ENCODE measurements at places on chromosomes 16 and 17.

DNA sequence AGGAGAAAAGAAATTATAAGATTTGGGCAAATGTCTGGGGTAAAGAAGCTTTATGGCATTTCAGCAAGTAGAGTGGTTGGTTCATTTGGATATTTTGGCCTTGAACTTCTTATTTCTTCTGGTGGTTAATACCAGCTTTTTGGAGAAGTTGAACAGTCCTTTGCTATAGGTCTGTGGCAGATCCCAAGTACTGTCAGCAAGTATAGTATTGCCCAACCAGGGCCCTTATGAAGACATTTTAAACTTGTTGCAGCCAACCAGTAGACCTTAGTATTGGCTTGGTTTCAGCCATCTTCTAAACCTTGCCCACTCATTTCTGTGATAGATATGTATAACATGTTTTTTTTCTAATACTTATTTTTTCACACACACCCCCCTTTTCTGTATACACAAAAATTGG is 2.2 kb downstream of the SP2 start:
- peaks cover 10% of the 10 kb centered on the region for H3K4me1 ChIP-seq
- H3K27me3 ChIP-seq: no peaks in the 10 kb centered on the region
- H3K27ac ChIP-seq: no peak overlapping the region
- no peak overlapping the region for H3K4me3 ChIP-seq

- H3K4me3 ChIP-seq: no peak overlapping the region
- peak; percentile 79 for DNase-seq
- no peak overlapping the region for H3K27ac ChIP-seq
Observed at GRCh38 chr16:4506450-4506849, 30.3 kb downstream of the HMOX2 start.

- H3K36me3 ChIP-seq: no peaks in the 10 kb centered on the region
- DNase-seq: no peak
- peaks cover 16% of the 10 kb centered on the region for H3K4me1 ChIP-seq
- H3K27ac ChIP-seq: no peak overlapping the region
Observed at GRCh38 chr16:4976079-4976478, 17.9 kb downstream of the SEC14L5 start.

DNA sequence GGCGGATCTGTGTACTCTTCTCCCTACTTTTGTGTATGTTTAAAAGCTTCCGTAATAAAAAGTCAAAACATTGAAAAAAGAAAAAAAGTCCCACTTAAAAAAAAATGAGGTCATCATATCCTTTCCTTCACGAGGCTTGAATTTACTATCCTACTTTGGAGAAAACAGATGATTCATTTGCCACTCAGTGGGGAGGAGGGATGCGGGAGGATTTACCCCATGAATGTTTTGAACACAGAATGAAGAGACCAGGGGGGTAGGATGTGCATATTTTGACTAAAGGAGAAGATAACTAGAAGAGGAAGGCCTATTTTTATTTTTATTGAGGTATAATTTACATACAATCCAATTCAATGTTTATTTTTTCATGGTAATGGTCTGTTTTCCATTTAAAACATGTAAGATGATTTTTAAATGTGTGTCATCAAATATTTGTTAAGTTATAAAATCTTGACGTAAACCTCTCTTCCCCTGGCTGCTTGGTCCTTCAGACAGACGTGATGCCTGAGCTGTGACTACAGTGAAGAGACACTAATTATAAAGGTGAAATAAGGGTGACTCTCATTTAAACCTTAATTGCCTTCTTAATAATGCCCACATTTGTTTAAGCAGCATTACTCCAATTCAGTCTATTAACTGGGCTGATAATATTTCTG is 135.4 kb upstream of the AXIN2 start:
- no peaks in the 10 kb centered on the region for H3K4me1 ChIP-seq
- no peaks in the 10 kb centered on the region for H3K36me3 ChIP-seq
- H3K27ac ChIP-seq: no peak overlapping the region
- H3K4me3 ChIP-seq: no peak overlapping the region

DNA sequence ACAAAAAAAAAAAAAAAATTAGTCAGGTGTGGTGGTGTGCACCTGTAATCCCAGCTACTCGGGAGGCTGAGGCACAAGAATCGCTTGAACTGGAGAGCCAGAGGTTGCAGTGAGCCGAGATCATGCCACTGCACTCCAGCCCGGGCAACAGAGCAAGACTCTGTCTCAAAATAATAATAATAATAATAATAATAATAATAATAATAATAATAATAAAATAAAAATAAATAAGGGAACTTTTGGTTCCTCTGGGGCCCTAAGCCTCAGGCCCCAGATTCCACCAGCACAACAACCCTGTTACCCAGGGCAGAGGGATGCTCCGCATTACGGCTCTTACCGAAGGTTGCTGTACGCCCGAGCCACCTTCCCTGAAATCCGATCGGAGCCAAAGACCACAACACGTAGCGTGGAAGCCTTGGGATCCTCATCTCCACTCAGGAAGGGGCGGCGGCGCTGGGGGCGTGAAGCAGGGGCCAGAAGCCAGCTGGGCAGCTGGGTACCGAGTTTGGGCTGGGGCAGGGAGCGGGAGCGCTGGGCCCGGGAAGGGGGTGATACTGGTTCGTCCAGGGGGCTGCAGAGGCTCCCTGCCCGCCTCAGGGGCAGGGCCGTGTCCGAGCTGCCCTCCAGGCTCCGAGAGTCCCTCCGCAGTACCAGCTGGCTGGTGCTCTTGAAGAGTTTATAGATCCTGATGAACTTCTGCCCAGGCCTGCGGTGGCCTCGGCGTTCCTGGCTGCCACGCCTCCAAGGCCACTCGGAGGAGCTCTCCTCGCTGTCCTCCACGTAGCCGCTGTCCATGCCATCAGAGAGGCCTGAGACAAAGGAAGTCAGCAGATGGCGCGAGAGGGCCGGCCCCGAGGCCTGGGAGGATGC is 20.6 kb upstream of the PIK3R6 start:
- no peak overlapping the region for H3K27ac ChIP-seq
- DNase-seq: peak; percentile 86
- H3K4me1 ChIP-seq: no peaks in the 10 kb centered on the region
- H3K4me3 ChIP-seq: no peak overlapping the region

DNA sequence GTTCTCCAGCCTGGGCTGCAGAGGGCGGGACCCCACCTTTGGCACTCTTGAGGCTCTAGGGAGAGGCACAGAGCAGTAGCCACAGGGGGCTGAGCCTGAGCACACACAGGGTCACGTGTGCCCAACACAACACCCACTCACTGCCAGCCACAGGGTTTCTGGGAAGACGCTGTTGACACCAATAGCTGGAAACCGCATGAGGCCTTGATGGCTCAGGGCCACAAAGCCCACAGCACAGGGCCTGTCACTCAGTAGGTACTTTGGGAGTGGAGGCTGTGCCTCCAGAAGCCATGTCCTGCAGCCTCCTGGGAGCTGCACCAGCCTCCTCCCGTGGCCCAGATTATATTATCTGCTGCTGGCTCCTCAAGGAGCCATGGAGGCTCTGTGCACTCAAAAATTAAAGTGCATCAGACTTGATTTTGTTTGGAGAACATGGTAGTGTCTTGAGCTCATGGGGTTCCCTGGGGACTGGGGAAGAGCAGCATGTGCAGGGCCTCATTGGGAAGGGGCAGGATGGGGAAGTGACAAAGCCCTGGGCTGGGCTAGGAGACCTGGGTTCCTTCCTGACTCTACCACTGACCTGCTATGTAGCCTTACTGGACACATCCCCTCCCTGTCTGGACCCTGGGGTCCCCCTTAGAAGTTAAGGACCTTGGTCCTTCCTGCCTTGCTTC is 12.5 kb upstream of the SREBF1 start:
- H3K4me1 ChIP-seq: peaks cover 21% of the 10 kb centered on the region
- H3K27me3 ChIP-seq: no peaks in the 10 kb centered on the region
- DNase-seq: peak; percentile 85
- H3K4me3 ChIP-seq: no peak overlapping the region
- peak overlapping the region; percentile 93 for H3K27ac ChIP-seq

- no peaks in the 10 kb centered on the region for H3K36me3 ChIP-seq
- no peak overlapping the region for H3K27ac ChIP-seq
- peaks cover 10% of the 10 kb centered on the region for H3K4me1 ChIP-seq
- DNase-seq: no peak
- no peaks in the 10 kb centered on the region for H3K27me3 ChIP-seq
- H3K4me3 ChIP-seq: no peak overlapping the region
Observed at GRCh38 chr16:75476817-75477216, 12.3 kb upstream of the TMEM170A start.

DNA sequence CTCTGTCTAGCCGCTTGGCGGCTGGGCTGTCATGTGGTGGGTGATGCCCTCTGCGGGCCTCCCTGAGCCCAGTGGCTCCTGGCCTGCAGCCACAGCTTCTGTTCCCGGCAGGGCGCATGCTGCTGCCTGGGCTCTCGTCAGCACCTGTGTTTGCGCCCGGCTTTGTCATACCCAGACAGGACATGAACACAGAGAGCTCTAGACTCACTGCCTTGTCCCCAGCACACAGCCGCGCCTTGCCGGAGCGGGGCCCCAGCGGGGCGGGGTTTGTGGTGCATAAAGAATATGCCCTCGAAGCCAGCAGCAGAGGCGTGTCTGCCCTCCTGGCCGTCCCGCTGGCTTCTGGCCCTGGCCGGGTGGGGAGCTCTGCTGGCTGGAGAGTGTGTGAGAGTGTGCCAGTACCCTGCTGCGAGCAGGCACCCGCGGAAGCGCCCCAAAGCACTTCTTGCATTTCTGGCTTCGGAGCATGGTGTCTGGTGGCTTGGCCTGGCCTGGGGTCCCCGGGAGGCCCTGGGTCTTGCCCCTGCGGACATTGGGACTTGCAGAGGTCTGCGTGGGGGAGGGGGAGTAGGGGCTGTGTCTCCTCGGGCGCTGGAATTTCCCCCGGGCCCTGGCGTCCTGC is 14.4 kb downstream of the ASPSCR1 start:
- H3K4me3 ChIP-seq: no peak overlapping the region
- peak; percentile 89 for DNase-seq
- H3K36me3 ChIP-seq: no peaks in the 10 kb centered on the region

DNA sequence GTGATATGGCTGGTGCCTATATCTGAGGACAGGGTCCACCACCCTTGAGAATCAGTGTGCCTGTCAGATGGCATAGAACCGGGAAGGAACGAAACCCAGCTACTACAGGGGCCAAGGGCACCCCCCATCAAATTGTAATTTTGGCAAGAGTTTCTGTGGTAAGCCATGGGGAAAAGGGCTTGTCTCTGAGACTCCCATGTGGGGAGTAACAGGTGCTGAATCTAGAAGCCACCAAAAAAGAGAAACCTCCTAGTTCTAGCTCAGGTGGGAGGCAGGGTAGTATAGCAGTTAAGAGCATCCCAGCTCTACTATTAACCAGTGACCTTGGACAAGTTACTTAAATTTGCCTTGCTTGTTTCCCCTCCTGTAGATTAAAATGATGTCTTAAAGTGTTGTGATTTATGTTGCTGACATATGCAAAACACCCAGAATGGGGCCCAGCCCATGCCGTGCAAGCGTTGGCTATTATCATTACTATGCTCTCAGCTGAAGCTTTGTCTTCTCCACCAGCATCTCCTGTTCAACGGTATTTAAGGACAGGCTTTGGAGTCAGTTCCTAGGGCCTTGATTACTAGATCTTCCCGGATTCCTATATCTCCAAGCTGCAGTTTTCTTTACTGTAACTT is 210.7 kb upstream of the NLRP1 start:
- DNase-seq: no peak
- peaks cover 4% of the 10 kb centered on the region for H3K27me3 ChIP-seq
- no peak overlapping the region for H3K27ac ChIP-seq
- H3K36me3 ChIP-seq: no peaks in the 10 kb centered on the region
- no peaks in the 10 kb centered on the region for H3K4me1 ChIP-seq

DNA sequence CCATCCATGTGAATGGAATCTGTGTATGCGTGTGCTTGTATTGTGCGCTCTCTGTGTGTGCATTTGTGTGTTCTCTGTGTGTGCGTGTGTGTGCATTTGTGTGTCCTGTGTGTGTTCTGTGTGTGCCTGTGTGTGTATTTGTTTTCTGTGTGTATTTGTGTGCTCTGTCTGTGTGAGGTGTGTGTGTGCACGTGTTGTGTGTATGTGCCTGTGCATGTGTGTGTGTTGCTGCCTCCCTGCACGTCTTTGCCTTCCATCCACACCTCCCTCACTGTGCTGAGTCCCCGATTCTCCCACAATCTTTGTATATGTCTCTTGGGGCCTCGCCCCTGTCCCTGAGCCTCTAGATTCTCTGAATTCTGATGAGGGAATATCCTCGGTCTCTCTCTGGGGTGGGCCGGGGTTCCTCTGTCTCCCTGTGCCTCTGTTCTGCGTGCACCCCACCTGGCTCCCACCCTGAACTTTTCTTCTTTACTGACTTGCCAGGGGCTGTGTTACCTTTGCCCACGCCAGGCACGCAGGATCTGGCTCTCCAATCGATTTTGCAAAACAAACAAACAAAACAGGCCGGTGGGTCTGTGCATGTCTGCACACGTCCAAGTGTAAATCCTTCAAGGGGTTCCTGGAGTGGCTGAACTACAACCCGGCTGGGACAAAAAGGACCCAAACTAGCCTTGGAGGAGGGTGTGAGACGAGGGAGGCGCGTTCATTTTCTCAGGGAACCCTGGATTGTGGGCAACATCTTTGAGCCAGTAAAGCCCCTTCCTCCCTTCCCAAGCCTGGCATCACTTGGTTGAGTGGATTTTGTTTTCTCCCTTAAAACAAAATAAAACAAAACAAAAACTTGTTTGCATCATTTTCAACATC is 8.1 kb upstream of the FOXF1 start:
- H3K27ac ChIP-seq: no peak overlapping the region
- no peak overlapping the region for H3K4me3 ChIP-seq
- no peaks in the 10 kb centered on the region for H3K4me1 ChIP-seq
- peaks cover 98% of the 10 kb centered on the region for H3K27me3 ChIP-seq
- no peaks in the 10 kb centered on the region for H3K36me3 ChIP-seq

GRCh38 chr17:6304894-6305612 is 129.9 kb downstream of the AIPL1 start:
- no peak overlapping the region for H3K4me3 ChIP-seq
- no peak for DNase-seq
- no peaks in the 10 kb centered on the region for H3K36me3 ChIP-seq
- H3K27me3 ChIP-seq: no peaks in the 10 kb centered on the region

DNA sequence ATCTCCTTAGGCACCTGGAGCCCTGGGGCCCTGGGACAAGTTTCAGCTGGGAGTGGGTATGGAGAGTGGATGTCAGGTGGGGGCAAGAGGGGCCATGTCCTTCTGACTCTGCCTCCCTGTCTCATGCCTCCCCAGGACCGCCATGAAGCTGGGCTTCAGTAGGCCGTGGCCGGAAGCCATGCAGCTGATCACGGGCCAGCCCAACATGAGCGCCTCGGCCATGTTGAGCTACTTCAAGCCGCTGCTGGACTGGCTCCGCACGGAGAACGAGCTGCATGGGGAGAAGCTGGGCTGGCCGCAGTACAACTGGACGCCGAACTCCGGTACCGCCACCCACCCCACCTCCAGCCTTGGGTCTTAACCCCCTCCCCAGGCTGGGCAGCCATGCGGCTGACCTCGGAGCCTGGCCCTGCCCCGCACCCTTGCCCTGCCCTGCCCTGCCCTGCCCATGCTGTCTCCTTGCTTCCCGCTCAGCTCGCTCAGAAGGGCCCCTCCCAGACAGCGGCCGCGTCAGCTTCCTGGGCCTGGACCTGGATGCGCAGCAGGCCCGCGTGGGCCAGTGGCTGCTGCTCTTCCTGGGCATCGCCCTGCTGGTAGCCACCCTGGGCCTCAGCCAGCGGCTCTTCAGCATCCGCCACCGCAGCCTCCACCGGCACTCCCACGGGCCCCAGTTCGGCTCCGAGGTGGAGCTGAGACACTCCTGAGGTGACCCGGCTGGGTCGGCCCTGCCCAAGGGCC is 20.0 kb downstream of the ACE start:
- H3K4me1 ChIP-seq: no peaks in the 10 kb centered on the region
- no peaks in the 10 kb centered on the region for H3K27me3 ChIP-seq
- no peak overlapping the region for H3K27ac ChIP-seq
- H3K4me3 ChIP-seq: no peak overlapping the region
- DNase-seq: no peak

- peaks cover 9% of the 10 kb centered on the region for H3K4me1 ChIP-seq
- no peaks in the 10 kb centered on the region for H3K36me3 ChIP-seq
- H3K27me3 ChIP-seq: no peaks in the 10 kb centered on the region
- no peak overlapping the region for H3K4me3 ChIP-seq
- peak; percentile 57 for DNase-seq
Observed at GRCh38 chr16:48053418-48053745, 102.4 kb downstream of the ABCC12 start.
